ENCODE measurements at places on chromosomes 2 and 18.

- no peak for DNase-seq
Observed at GRCh38 chr2:121030523-121030922, 254.5 kb downstream of the TFCP2L1 start.

DNA sequence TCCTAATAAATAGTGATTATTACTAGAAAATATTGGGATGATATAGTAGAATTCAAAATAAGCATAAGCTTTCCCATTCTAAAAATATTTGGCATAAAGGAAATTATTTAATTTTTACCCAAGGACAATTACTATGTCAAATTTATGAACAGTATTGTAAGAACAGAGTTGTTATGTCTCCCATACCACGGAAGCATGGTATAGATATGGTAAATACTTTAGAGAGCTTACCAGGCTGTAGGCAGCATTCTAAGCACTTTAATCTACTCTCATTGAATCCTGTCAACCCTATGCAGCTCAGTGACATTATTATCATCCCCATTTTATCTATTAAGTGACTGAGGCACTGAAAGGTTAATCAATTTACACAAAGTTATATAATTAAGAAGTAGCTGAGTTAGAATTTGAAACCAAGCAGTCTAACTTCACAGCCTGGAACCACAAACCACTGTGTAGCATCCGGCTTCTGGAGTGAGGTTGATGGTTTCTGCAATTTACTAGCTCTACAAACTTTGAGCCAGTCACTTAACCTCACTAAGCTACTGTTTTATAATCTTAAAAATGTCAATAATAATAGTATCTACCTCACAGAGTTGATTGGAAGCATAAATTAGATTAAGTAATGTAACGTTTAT is 323.7 kb downstream of the ARHGAP15 start:
- DNase-seq: no peak

DNA sequence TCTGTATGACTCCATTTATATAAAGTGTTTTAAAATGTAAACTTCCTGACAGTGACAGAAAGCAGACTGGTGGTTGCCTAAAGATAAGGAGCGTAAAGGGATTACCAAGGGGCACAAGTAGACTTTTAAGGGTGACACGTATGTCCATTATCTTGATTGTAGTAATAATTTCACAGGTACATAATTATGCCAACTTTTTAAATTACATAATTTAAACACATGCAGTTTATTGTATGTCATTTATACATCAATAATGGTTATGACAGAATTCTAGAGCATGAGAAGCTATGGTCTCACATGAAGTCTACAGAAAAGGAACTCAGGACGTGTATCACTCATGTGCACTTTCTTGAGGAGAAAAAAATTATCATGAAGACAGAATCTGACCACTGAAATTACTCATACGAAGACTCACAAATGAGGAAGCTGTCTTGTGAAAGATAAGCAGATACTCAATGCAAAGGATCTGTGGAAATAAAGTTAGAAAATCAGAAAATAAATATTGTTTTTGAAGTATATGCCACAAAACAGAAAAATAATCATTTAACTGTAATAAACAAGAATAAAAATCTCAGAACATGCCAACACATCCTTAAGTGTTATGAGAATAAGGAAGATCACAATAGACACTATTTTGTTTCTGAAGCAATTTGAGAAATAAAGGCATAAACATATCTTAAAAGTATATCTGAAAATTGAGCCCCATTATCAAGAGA is 84.4 kb downstream of the TMEM131 start:
- DNase-seq: no peak

GRCh38 chr2:208163489-208163888 is at the start of gene CRYGA:
Gene CRYGA (minus strand): TSS chr2:208163589. CDS start chr2:208163556, 33 bp downstream.
- no peak for DNase-seq

DNA sequence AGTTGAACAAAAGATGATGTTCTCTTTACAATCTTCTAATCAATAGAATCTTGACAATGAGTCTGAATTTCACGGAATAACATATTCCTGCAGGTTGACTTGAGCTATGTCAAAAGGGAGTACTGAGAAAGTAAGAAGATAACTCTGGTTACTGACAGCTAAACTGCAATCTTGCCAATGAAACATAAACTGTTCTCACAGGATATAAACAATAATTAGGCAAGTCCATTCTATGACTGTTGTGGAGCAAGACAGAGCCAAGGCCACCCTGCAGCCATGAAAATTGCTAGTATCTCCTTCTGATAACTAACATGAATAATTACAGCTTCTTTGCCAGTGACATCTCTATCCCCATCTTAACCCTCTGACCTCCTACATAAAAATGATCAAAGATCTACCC is 6.3 kb upstream of the RPRD1A start:
- no peak for DNase-seq

DNA sequence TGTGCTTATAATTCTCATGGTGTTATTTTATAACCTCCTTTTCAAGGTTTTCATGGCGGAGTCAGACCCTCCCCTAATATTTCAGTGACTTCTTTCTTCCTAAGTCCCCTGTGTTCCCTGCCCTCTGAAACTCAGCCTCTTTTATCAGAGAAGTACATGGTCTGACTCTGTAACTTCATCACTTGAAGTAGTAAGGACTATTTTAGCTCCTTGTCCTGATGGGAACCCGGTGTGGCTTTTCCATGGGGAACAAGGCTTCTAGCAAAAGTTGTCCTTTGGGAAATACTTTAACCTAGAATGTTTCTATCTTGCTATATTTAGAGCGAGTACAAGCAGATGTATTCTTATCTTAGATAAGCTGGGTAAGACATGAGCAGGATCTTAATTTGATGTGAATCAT is 117.5 kb downstream of the TRIB2 start:
- no peak for DNase-seq

GRCh38 chr2:126579868-126580267 is 76.1 kb upstream of the GYPC start:
- no peak for DNase-seq

- no peak for DNase-seq
Observed at GRCh38 chr2:48204750-48205136, 298.4 kb upstream of the FBXO11 start.

DNA sequence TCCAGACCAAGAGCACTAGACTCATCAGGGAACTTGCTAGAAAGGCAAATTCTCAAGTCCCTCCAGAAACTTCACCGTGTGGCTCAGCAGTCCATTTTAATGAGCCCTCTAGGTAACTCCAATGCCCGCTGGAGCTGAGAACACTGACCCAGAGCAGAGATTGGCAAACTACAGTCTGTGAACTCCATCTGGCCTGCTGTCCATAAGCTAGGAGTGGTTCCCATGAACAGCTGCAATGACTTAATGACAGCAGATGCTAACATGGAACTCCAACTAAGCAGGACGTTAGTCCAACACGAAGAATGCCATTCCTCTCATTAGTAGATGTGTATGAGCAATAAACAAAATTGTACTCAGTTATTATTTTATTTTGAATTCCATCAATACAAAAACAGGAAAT is 371.9 kb downstream of the STK39 start:
- no peak for DNase-seq

GRCh38 chr2:1571477-1572417 is 158.5 kb downstream of the TPO start:
- no peak for DNase-seq

GRCh38 chr18:57909620-57910019 is 106.5 kb upstream of the ATP8B1 start:
- DNase-seq: no peak

GRCh38 chr2:235744161-235744560 is 250.3 kb downstream of the AGAP1 start:
- no peak for DNase-seq

DNA sequence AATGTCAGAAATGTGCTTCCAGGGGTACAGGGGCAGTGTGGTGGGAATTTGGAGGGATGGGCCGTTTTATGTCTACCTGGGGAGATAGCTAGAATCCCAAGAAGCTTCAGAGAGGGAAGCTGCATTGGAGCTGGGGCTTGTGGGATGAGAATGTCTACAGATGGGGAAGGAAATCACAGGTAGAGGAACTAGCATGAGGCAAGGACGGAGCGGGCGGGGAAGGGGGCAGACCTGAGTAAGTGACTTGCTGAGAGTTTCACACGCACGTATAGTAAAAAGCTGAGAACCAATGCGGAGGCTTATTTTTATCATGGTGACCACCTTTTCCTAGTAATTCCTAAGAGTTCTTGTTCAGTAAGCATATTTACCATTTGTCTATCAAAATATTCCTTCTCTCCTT is 6.3 kb downstream of the C2orf80 start:
- DNase-seq: no peak

DNA sequence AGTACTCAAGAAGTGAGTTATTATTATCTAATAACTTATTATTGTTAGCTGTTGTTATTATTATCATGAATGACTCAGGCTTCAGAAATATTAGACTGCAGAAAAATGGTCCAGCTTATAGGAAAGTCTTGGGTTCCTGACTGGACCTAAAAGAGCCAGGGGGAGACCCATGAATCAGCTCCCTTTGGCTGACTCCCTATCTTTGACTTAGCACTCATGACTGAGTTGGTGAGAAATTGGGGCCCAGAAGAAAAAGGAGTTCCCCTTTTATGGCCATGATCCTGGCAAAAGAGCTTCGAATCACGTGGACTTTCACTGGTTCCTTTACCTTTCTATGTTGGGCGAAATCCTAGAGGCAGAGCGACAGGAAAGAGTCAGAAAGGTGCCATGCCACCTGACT is 145.8 kb downstream of the MYO3B start:
- DNase-seq: no peak

DNA sequence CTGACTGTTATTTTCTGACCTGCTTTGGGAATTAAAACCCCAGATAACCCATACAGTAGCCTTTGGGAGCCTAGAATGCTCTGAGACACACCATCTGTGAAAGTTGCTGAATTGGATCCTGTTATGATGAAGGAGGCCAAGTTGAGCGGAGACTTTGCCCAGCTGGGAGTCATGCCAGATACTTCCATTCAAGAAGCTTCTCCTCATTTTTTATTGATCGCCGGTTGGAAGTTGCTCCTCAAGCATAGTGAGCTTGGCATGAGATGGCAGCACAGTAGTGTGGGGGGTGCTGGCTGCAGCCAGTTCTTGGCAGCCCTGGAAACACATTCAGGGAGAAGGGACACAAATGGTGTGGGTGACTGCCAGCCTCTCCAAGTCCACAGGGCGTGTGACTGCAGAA is 270.7 kb upstream of the NRP2 start:
- DNase-seq: no peak

DNA sequence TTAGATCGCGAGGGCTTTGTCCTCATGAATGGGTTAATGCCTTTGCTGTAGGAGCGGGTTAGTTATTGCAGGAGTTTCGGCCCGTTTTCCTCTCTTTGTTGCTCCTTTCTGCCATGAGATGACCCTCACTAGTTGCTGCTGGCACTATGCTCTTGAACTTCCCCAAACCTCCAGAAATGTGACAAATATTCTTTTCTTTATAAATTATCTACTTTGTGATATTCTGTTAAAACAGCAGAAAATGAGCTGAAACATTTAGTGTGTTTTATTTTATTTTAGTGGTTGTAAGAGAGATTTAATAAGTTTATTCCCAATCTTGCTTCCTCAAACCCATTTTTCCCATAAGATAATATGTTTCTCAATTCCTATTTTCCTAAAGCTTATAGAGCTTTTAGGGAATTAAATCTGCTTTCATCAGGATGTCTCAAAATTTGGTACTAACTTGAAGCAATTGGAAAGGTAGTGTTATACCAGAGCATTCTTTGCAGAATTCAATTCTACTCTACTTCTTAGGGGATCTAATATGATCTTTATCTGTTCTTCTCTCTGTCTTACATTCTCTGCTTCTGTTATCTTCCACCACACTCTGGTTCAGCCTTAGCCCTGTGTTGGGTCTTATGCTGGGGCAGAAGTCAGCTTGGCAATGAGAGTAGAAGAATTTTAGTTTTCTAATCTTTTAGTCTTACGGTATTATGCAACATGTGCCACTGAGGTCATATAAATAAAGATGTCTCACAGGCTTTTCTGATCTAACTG is 23.1 kb downstream of the DDX1 start:
- DNase-seq: no peak

DNA sequence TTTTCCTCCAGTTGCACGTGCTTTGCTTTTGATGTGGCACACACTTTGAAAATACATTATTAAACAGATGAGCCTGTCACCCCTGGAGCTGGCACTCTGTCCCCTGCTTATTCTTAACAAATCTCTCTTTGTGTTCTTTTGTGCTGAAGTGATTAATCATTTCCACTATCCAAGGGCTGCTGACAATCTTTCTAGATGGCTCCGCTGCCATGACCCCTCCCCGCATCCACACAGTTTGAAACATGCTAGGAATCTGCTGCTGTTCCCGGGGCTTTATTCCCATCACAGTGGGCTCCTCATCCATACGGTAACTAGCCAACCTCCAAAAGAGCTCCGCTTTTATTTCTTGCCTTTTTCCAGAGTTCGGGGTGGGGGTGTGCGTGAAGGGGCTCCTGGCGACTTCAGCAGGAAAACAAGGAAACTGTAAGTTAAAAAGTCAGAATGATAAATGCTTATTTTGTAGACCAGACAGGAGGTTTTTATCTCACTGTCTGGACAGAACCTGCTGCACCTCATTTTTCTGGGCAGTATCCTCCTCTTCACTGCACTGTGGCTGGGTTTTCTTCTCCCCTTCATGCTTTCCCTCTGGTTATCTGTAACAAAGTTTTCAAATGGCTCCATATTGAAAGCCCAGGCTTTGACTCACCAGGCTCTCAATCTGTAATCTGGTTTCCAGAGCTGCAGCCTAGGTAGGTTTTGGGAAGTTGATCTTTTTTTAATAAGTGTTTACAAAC is 319.7 kb downstream of the AFF3 start:
- peak; percentile 71 for DNase-seq

- no peak for DNase-seq
Observed at GRCh38 chr2:30894498-30895119, 87.4 kb upstream of the CAPN13 start.

GRCh38 chr2:157261199-157261782 is 3.8 kb downstream of the GALNT5 start:
- no peak for DNase-seq

DNA sequence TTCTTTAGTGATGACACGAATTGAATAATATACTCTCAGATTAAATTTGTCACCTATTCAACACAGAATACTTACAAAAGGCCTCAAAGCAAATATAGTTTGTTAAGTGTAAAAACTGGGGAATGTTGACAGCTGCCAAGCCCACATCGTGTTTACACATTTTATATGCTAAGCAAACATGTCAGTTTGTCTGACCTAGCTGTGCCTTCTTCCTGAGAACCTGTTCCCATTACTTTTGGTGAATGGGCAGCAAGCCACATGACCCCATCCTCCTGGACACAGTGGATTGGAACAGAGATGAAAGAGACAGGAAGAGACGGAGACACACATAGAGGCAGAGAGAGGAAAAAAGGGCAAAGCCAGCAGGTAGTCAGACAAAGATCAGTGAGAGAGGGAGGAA is 22.9 kb upstream of the CUL3 start:
- DNase-seq: no peak

- DNase-seq: no peak
Observed at GRCh38 chr2:150100336-150100735, 387.1 kb downstream of the RND3 start.
